Mucosa of gallbladder (tissue), 1 donor: ENCODE measurements at places on chromosomes 7 and 10. TPM values are rescaled to one million over a fixed set of nuclear protein-coding genes. Genes with fewer than 3 reads are reported as not detected.

DNA sequence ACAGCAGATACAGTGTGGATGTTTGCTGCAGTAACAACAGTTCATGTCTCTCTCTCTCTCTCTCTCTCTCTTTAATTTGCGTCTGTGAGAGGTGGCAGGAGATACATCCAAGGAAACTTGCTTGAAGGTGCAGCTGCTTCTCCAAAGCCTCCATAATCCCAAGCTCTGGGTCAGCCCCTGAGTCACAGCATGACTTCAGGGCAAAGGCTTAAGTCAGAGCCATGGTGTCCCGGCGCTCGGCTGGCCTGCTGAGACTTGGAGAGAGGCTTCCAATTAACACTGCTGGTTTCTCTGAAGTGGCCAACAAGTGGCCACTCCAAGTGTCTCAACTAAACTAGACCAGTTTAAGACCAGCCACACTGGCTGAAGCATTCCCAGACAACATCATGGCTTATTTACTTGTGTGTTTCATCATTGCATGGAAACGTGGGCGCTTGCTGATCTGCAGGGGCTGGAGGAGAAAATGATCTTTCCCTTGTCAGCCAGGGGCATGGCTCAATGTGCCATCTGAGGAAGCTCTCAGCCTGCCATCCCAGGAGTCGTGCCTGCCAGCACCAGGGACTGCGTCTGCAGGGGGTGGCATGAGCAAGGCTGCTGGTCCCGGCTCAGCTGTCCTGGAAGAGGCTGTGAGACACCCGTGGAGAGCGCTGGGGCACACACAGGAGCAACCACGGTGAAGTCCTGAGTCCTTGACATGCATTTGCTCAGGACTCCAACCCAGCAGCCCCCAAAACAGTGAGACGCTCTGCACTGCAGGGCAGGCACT lies 254.2 kb downstream of the COBL start:
- no peak for DNase-seq

DNA sequence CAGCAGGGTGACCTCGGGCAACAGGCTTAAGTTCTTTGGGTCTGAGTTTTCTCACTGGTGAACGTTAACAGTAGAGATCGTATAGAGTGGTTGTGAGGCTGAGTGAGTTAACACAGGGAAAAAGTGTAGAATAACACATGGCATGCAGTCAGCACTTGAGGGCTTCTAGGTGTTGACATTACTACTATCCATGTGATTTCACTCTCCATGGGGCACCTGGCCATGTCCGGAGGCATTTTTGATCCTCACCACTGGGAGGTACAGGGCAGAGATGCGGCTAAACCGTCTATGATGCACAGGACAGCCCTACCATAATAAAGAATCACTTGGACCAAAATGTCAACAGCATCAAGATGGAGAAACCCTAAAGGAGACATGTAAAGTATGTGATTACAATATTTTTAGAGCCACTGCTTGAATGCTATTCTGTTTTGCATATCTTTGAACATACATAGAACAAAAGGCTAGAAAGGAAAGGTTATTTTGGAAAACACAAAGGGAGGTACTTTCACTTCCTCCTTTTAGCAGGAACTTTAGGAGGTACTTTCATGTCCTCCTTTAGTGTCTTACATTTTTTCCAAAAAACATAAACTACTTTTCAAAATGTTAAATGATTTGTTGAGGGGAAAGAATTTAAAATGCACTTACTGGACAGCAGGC lies 44.3 kb downstream of the NOD1 start:
- DNase-seq = no peak

DNA sequence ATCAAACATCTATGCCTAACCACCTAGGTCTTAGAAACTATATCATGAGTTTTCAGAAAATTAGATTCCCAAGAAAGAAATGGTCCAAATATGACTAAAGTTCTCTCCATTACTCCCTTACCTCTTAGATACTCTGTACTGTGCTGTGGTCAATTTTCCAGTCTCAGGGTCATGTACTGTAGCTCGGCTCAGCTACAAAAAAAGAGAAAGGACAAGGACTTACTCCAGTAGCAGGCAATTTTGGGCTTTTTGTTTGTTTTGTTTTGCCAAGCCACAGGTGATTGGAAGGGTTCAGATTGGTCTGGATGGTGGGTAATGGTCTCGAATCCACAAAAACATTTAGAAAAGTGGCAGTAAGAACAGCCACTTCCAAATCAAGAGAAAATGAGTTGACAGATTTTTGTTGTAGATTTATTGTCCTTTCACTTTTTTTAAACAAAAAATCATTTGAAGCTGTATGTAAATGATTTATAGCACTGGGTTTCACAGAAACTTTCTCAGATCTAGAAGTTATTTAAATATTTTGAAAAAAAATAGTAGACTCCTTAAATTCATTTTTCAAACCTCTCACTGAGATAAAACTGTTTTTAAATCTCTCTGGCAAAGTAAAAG lies 52.8 kb downstream of the P4HA1 start:
- no peak for DNase-seq

The ST8SIA6 gene
- total RNA-seq = 0.92 TPM

The XPNPEP1 gene
- 86.4 TPM for total RNA-seq
